Karpas-422 (cell line): ENCODE measurements at places on chromosomes 12 and 14. TPM values are rescaled to one million over a fixed set of nuclear protein-coding genes. Genes with fewer than 3 reads are reported as not detected.

DNA sequence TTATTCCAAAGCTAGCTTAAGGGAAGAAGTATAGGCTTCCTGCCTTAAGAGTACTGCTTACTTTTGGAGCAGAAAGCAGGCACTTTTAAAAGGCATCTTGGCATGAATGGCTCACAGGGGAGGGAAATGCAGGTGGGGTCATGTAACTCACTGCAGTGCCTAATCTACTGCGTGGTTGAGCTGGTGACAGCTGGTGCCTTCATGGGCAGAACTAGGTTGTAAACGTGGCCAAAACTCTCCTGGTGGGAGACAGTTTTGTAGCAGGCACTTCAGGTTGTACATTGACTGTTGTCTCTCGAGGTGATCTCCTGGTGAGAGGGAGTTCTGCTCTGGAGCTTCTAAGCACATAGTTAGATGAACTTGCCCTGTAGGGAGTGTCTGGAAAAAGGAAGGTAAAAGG, 962.5 kb downstream of the DIO2 start:
- no peak for DNase-seq

- DNase-seq = no peak
These were observed 15.7 kb upstream of the DLK1 start for GRCh38 chr14:100710826-100711462.

DNA sequence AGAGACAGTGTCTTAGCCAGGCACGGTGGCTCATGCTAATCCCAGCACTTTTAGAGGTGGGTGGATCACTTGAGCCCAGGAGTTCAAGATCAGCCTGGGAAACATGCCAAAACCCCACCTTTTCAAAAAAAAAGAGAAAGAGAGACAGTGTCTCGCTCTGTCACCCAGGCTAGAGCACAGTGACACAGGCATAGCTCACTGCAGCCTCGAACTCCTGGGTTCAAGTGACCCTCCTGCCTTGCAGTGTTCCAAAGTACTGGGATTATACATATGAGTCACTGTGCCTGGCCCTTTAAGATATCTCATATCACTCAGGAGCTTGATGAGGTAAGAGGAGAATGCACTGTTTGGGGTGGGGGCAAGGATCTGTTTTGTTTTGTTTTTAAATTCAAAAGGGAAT, 48.1 kb upstream of the LTBP2 start:
- no peak for DNase-seq

GRCh38 chr12:16417058-16417457, 69.6 kb downstream of the MGST1 start:
- DNase-seq = no peak

GRCh38 chr14:98112194-98112780, 1159.7 kb downstream of the BCL11B start:
- no peak for DNase-seq

The PPP2R5E gene
- 25.6 and 58.3 TPM in 2 replicates for total RNA-seq
